ENCODE measurements at places on chromosomes 16 and 17.

DNA sequence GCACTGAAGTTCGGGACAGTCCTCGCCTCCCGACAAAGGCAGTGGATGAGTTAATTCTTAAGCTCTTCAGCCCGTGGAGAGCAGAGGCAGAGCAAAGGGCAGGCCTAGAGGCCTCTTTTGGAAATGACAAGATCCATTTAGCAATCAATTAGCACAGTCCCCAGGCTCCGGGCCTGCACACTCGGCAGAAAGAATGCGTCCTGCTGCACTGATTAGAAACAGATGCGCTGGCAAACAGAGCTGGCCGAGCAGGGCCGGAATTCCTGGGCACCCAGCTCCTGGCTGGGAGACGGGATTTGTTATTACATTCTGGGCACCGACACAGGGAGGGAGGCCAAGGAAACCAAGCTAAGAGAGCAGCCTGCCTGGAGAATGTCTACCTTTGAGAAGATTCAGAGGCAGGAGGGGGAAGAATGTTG is 162.9 kb downstream of the COPRS start:
- DNase-seq = peak; percentile 98

DNA sequence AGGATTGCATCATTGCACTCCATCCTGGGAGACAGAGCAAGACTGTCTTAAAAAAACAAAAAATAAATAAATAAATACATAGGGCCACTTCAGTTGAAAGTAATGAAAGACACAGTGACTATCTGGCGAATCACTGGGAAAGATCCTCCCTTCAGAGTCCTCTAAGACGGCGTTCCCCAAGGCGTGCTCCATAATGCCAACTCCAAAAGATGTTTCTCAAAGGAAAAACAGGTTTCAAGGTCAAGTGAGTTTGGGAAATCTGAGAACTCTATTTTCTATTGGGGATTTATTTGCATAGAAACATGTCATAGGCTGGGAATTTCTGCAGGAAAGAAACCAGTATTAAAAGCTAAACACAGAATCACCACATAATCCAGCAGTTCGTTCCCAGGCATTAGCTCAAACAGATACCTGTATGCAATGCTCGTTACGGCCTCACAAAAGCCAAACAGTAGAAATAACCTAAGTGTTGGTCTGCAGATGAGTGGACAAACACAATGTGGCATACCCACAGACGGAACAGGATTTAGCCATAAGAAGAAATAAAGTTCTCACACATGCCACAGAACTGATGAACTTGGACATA is 7.9 kb downstream of the KLHDC4 start:
- peak; percentile 50 for DNase-seq

DNA sequence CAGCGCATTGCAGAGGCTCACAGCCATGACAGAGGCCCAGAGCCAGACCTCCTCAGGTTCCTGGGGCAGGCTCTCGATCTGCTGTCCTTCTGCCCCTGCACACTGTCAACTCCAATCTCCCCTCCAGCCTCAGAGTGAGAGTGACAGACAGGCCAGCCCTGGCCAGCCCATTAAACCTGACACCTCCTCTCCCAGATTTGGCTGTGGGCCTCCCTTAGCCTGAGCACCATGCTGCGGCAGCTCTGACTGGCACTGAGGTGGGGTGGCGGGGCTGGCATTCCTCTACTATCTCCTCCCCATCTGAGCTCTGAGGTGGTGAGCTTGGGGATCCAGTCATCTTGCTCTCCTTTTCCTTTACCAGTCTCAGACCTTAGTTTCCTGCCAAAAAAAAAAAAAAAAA is 15.5 kb upstream of the C1QL1 start:
- no peak for DNase-seq

GRCh38 chr16:9868606-9869149 is 313.6 kb downstream of the GRIN2A start:
- DNase-seq = no peak

GRCh38 chr16:9522614-9523013 is 431.2 kb downstream of the HAPSTR1 start:
- DNase-seq = no peak

DNA sequence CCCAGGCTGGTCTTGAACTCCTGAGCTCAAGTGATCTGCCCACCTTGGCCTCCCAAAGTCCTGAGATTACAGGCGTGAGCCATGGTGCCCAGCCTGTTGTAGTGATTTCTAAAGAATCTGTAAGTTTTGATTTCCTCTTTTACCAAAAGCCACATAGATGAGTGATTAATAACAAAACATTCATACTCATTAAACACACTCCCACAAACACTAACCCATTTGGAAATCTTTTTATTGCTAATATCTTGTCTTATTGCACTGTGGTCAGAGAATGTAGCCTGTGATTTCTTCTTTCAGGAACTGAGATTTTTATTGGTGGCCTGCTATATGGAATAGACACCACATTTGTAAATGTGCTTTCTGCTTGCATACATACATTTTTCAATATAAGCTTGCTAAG is 31.6 kb downstream of the MYH10 start:
- no peak for DNase-seq

- peak; percentile 39 for DNase-seq
These were observed 2.2 kb upstream of the CHD3 start for GRCh38 chr17:7886227-7887037.

DNA sequence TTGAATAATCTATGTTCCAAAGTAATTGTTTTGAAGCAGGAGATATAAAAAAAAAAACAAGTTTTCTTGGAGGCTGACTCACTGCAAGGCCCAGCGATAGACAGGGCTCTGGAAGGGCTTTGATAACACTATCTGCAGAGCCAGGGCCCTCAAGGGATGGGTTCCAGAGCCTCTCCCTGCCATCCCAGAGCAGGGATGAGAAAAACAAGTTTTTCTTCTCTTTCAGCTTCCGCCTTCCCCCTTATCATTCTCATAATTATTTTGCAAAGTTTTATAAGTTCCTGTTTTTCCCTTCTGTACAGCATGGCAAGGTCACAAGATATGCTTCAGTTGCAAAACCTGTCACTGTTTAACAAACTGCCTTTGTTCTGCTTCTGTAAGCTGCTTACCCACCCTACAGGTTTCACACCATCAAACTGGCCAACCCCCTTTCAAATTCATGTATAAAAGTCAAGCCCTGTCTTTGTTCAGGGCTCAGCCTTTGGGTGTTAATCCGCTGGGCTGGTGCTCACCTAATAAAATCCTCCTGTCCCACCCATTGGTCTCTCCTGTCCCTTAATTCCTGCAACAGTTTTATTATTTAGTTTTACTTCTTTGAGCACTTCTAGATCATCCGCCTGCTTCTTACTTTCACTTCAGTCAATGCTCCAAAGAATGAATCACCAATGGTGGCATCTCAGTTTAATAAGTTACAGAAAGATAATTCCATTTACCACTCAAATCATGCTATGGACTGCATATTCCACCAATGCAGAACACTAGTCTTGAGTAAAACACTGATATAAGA is 5.6 kb upstream of the THUMPD1 start:
- DNase-seq = no peak

DNA sequence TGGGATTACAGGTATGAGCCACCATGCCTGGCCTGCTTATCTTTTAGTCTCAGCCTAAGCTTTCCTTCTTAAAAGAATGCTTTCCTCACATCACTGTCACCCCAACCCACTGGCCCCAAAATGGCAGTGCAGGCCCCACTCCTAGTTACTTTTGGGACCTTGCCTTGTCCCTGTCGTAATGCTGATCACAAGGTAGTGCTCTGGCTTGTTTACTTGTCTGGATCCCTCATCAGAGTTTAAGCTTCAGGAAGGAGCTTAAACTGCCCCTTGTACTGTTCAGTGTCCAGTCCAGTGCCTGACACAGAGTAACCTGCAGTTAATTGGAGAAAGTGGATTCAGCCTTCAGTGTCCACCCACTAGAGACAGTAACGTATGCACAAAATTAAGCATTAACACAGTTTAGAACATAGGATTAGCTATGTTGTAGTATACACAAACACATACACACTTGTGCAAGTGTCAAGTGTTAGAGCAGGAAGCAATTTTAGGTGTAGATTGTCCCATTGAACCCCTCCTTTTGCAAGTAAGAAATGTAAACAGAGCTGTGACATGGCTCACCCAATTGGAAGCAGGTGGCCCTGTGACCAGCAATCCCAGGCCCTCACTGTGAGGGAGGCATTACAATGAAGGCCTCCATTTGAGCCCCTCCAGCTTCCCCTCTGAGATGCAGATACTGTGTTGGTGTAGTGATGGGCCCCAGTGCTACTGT is 44.2 kb downstream of the LDHD start:
- no peak for DNase-seq

DNA sequence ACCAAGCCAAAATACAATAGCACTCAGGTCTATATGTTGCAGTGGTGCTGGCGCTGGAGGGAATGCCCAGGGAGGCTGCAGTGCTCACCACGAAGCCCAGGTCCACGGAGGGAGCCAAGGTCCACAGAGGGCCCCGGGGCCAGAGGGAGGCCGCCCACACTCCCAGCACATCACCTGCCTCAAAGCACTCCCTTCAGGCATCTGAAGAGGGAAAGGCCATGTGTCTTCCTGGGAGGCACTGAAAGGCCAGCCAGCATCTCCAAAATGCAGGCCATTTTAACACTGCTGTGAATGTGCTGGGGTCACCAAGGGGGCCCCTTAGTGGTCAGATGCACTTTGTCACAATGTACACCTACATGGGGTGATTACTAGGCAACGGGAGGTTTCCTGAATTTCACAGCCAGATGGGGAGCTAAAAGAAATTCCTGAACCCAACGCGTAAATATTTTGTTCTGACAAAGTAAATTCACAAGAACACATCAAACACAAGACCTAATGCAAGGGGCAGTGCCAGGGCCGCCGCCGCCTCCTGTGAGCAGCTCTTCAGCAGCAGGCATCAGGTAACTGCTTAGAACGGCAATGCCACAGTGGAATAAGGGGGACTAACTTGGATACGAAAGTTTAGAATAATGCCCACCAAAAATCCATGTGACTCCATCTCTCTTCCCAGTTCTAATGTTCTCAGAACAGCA is 42.8 kb downstream of the USP22 start:
- DNase-seq = no peak

DNA sequence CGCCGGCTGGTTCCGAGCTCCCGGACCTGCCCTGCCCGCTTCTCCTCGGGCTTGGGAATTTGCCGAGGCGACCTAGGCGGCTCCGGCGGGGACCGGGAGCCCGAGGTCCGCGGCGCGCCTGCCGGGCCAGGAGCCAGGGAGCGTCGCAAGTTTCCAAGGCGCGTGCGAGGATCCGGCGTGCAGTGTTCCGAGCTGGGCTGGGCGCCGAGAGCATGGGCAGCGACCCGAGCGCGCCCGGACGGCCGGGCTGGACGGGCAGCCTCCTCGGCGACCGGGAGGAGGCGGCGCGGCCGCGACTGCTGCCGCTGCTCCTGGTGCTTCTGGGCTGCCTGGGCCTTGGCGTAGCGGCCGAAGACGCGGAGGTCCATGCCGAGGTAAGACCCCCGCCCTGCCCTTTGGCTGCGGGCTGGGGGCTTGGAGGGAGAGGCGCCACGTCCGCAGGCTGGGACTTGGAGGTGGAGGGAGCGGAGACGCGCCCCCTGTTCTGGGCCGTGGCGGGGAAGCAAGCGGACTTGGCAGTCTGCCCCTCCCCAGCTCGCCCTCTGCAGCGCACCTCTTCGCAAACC is 668 bp downstream of the MMP15 start:
- DNase-seq = peak; percentile 62

DNA sequence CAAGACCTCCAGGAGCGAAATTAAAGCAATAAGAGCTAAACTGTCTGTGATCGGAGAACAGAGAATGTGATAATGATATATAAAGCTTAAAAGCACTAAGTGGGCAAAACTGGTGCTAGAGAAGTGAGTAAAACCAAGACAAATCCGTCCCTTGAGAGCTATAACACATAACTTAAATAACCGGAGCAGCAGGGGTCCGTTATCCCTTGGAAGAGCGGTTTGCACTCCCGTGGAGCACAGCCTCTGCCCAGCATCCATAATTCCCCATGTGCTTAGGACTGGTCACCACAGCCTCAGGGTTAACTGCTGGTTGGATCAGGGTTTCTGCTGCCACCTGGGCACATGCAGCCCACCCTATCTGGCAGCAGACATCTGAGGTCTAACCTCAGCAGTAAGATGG is 489.0 kb downstream of the NPIPA7 start:
- no peak for DNase-seq

DNA sequence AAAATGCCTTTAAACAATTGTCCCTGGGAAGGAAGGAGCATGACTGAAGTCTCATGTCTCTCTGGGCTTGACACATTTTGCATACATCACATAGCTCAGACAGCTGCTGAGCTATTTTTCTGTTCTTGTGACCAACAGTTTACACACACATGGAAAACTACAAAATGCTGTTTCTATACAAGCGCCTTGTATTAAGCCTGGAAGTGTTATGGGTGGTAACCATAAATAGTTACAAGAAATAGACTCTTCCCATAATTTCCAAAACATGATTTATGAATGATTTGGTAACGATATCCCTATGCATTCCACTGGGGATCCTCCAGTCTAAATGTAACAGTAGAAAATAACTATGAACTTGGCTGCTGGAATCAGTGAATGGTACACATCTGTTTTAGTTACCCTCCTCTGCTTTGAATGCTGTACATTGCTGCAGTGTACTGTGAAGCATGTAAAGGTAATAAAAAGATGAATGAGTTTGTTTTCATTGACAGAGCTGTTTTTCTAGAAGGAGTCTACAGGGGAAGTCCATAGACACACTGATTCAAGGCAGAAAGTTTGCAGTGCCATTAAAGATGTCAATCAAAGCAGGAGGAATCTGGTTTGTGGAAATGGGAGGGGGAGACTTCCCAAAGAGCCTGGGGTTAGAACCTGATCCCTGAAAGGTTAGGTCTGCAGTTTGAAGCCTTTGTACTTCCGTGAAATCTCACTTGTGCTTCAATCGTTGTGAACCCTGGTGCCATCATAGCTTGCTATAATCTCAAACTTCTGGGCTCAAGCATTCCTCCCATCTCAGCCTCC is 5.0 kb downstream of the ACSF2 start:
- no peak for DNase-seq

DNA sequence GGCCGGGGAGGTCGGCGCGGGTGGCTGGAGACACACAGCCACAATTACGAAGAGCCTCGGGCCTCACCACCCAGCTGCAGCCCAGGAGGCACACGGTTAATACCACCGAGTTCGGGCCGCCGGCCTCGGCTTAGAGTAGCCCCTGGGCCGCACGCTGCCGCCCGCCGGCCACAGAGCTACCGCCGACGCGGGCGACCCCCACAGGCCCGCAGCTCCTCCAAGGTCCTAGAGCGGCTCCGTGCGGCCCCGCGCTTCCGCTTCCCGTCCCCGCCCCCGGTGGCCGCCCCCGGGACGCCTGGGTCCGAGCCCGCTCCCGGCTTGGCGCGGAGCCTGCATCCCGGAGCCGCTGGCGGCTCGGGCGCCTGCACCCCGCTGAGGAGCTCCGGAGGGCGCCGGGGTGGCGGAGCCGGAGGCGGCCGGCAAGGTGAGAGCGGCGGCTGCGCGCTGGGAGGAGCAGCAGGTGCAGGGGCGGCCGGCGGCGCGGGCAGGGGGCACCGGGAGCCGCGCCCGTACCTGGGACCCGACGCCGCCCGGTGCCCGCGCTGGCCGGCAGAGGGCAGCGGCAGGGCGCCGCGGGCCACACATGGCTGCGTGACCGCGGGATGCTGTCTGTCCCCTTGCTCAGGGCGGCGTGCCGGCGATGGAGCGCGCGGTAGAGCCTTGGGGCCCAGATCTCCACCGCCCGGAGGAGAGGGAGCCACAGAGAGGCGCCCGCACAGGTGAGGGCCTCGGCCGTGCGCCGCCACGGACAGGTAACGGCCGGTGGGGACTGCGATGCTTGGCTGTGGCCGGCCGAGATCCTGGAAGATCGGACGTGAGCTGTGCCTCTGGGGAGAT is at the start of gene ZNF48:
Gene ZNF48 (plus strand): TSS at position 266 of the 837 bp plus-strand sequence. CDS start 375 bp downstream, at position 641.
- DNase-seq = peak; percentile 84

GRCh38 chr16:84072014-84072413 is 29.4 kb upstream of the SLC38A8 start:
- peak; percentile 17 for DNase-seq

- DNase-seq = no peak
These were observed 144.8 kb upstream of the CACNG5 start for GRCh38 chr17:66690166-66690565.

Data from EL (cell line).